ENCODE measurements at places on chromosomes 5 and 9.

GRCh38 chr5:154786414-154786813 lies 31.2 kb downstream of the LARP1 start:
- no peak for DNase-seq

GRCh38 chr5:79857714-79858409 lies 133.2 kb downstream of the MTX3 start:
- DNase-seq = peak; percentile 76

DNA sequence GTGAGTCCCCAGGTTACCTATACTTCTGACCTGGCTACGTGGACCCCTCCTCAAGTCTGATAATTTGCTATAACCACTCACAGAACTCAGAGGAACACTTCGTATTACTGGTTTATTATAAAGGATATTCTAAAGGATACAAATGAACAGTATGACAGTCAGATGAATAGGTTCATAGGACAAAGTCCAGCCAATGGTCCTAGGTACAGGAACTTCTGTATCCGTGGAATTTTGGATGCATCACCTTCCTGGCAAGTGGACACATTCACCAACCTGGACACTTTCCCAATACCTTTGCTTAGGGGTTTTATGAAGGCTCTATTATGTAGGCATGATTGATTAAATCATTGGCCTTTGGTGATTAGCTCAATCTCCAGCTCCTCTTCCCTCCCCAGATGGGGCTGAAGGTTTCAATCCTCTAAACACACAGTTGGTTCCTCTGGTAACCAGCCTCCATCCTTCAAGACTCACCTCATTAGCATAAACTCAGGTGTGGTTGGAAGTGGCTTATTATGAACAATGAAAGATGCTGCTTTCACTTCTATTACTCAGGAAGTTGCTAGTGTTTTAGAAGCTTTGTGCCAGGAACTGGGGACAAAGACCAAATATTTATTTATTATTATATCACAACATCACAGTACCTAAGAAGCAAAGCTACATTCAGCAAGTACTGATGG lies 149.6 kb upstream of the ELL2 start:
- DNase-seq = no peak

DNA sequence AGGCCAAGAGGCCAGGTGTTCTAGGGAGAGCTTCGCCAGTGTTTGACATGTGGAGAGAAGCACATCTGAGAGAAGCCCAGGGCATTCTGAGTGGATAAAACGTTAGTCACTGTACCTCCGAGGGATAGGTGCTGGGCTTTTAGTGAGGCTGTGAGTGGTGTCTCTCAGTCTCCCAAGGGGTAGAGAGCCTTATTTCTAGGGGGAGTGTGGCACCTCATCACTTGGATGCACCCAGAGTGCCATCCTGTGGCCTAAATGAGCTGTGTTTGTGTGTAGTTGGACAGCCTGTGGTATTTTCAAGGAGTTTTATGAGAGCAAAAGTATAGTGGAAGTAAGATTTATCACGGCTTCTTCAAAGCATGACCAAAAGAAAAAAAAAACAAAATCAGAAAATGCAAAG lies 1046.9 kb upstream of the WWC1 start:
- no peak for DNase-seq

DNA sequence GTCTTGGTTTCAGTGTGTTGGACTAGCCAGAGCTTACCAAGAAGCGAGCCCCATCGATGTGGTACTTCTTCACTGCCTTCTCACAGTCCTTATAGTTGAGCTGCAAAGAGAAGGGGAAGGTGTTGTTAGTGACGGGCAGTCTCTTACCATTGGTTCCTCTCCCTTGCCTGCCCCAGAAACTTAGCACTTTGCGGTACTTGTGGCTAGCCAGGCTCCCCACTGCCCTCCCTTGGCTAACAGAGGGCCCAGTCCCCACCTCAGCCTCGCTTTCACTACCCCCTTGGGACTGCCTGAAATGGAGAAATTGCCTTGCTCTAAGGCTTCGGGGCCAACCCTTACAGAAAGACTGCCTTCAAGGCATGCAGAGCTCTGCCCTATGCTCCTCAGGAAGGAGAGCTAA lies 4.3 kb downstream of the LCP2 start:
- peak; percentile 68 for DNase-seq

- DNase-seq = peak; percentile 87
Measured at GRCh38 chr5:172175263-172175719, 12.7 kb downstream of the STK10 start.

GRCh38 chr5:161385027-161385426 lies 161.5 kb downstream of the GABRB2 start:
- DNase-seq = no peak

- DNase-seq = peak; percentile 32
Measured at GRCh38 chr5:172005708-172006320, 624 bp downstream of the FBXW11 start.

GRCh38 chr9:122091682-122092592 lies 1.2 kb downstream of the TTLL11 start:
- DNase-seq = no peak

GRCh38 chr9:81782313-81782995 lies 93.1 kb upstream of the TLE1 start:
- DNase-seq = no peak

GRCh38 chr9:8696516-8696915 lies 896.9 kb upstream of the DMAC1 start:
- no peak for DNase-seq

DNA sequence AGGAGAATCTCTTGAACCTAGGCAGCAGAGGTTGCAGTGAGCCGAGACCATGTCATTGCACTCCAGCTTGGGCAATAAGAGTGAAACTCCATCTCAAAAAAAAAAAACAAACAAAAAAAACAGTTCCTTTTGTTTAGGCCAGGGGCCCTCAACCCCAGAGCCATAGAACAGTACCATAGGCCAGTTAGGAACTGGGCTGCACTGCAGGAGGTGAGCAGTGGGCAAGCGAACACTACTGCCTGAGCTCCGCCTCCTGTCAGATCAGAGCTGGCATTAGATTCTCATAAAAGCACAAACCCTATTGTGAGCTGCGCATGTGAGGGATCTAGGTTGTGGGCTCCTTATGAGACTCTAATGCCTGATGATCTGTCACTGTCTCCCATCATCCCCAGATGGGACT lies 49.1 kb upstream of the SUB1 start:
- DNase-seq = no peak

- DNase-seq = no peak
Measured at GRCh38 chr5:38468978-38469706, 87.3 kb downstream of the LIFR start.

DNA sequence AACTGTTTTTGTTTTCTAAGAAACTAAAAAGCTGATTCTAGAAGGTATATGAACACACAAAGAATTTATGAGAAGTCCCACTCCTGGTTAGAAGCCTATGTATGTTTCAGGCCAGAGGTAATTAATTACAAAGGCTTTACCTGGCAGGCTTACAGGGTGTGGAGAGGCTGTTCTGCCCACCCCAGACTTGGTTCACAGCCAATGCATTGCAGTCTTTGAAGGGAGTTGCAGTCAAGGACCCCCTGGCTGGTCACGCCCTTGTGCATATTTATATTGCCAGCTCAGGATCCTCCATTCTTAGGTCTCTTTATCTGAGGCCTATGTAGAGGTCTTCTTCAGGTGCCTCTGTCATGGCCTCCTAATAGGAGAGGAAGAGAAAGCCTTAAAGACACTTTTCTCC lies 13.6 kb upstream of the PRSS3 start:
- no peak for DNase-seq

DNA sequence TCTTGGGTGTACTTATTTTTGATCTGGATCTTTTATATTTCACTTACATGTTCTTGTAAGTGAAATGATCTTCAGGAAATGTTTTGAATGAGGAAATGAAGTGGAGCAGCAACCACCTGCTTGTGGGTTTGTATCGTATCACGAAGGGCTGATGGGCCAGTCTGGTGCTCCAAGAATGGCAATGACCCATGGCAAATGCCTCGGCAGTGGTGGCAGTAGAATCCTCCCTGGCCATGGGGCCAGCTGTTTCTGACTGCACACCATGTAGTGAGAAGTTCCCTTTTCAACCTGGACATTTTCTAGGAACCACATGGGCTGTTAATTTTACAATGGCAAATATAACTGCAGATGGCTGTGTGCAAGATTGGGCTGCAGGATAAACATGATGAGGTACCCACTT lies 29.9 kb downstream of the MAT2B start:
- DNase-seq = no peak

DNA sequence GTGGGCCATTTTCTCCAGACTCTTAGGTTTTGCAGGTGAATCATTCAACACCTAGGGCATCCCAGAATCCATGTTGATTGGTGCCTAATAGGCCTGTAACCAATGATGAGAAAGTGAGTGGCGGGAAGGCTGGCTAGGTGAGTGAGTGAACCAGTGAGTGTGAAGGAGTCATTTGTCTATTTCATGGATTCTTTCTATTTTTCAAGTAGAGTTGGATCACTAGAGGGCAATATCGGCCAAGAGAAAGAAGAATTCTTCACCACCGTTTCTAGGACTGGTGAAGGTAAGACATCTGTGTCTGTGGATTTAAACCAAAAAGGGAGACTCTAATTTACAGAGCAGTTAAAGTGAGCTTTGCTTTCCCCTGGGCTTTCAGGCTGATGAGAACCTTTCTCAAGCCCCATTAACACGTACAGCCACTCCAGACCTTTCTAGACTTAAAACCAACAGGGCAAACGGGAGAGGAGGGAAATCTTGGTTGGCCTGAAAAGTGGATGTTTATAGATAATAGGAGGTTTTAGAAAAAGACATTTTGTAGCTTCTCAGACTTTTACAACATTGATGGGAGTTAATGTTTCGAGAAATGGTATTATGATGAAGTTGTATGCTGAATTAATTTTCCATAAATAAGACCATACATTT lies 114.3 kb upstream of the IL12B start:
- DNase-seq = no peak

DNA sequence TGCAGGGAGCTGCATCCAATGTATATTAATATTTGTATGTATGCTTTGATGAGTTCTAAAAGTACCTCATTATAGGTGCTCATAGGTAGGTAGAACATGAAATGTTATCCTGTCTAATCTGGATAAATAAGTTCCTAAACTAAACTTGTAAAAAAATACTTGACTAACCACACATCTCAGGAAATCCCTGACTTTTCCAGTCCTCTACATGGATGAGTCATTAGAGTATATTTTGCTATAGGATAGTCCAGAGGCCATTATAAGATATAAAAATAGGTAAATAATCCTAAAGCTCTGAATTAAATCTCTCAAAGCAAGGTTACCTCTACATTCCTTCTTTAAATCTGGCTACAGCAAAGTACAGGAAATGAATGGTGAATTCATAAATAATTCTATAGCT lies 404.3 kb downstream of the RAB3C start:
- no peak for DNase-seq

DNA sequence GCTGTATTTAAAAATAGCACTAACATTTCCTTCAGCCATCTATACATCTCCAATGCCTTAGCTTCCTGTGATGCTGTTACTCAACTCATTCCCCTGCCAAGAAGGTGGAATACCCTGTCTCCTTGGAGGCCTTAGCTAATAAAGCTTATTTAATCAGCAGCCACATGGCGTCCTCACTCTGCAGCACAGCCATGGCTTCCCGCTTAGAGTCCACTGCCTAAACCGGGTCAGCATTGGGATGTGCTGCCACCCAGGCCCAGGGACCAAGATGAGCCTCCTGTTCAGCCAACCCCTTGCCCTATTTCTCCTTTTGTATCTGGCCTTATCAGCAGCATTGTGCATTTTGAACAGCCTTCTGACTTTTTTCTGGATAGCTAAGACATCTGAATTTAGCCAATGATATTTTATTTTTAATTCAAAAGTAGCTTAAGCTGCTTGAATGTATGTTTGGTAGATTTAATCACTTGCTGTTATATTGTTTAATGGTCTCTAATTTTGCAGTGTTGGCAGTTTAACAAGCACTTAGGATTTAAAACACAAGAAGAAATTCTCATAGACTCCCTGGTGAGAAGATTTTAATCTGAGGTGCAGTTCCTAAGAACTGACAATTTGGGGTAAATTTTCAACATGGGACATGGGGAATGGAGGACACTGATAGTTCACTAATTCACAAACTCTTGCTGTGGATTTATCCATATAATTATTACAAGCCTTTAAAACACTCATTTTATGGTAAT lies 113.0 kb downstream of the RPS23 start:
- no peak for DNase-seq

DNA sequence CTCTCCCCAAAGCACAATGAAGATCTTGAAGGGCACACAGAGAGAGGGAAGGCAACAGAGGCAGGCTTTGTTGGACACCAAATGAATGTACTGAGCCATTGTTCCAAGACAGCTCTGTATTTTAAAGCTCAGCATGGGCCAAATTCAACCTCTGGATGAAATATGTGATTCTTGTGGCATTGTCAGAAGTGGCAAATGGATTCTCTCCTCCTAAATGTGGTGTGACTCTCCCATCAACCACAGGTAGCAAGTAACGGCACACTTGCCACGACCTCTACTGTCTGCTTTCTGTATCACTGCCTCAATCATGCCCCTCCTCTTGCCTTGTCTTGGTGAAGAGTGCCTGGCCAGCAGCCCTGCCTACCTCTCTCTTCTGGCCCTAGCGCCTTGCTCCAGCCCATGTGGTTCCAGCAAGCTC lies 6.1 kb upstream of the MOB3B start:
- no peak for DNase-seq

DNA sequence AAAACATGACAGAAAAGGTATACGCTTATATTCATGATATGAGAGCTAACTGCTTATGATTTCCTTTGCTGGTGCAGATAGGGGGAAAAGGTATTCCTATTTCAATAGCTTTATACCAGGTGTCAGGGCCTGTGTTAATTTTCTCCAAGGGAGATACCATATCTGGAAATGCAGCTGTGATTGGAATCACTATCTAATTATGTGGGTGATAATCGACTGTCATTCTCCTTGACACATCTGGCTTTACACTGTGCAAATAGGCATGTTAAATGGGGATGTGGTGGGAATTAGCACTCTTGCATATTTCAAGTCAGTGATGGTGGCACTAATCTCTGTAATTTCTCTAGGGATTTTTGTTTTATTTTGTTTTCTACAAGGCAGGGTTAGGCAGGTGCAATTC lies 611.1 kb downstream of the CDH9 start:
- no peak for DNase-seq

GRCh38 chr9:110799396-110799795 lies 130.8 kb downstream of the MUSK start:
- DNase-seq = no peak

DNA sequence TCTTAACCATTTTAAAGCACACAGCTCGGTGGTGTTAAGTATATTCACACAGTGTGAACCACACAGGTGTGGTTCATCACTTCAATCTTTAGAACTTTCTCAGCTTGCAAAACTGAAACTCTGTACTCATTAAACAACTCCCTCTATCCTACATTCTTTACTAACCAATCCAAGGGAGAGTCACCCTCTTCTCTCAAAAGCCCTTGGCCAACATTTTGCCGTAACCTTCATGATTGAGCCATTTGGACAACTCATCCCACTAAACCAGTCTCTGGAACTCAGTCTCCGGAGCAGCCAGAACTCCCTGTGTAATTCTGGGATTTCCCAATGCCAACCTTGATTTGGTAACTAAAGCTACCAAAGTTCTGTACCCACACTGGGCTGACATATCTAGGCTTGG lies 84.7 kb downstream of the TTC39B start:
- no peak for DNase-seq

DNA sequence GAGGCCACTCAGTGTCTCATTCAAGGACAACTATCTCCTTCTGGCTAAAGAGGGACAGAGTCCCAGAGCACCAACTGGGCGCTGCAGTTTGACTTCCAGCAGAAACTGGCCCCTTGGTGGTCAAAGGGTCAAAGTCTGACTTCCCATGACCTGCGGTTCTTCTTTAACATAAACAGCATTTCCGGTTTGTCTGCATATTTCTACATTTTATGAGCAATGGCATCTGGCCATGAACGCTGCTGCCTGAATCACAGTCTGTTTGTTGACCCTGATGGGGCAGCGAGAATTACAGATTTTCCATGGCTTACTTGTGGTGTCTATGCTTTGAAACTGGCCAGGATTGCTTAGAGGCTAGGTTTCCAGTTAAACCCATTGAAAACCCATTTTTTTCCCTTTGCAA lies 1.3 kb downstream of the TNFSF15 start:
- DNase-seq = no peak

All from stimulated activated naive CD8-positive, alpha-beta T cell treated with anti-CD3 and anti-CD28 coated beads, Interleukin-15, amount 100 ng/mL, for 72 hours (primary cell).